Activated T-helper 9 cell treated with anti-CD3 and anti-CD28 coated beads, Interleukin-2, amount 50 U/mL, for 16 hours (primary cell): ENCODE measurements at places on chromosomes 11 and 22.

DNA sequence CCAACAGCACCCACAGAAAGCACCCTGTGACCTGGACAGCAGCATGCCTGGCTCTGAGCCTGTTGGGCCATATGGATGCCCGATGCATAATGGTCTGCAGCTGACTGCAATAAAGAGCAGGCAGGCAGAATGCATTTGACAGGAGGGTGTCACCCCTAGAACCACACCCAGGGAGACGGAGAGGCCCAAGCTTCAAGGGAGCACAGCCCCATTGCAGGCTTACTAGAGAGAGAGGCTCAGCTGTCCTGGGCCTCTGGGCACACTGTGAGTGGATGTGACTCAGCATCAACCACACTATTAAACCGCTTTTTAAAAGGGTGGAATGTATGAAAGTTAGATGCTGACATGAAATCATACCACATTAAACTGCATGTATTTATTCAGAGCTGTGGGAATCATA is 365.3 kb downstream of the CTTN start:
- DNase-seq, result no peak

- DNase-seq, result peak; percentile 63
These were observed 19.3 kb downstream of the SCARF2 start for GRCh38 chr22:20418211-20418788.

DNA sequence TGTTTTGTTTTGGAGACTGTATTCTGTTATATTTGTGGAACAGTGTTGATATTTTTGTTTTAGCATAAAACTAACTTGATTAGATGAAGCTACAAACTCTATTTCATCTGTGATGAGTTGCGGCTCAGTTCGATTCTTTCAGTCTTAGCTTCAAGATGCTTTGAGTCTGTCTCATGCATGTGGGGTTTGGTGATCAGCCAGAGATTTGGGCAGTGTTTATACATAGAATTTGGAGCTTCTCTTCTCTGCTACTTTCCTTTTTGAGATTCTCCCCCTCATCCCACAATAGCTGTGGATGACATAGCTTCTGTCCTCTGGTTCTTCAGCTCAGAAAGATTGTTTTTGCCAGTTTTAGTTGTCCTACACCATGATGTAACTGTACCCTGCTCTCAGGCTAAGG is 90.4 kb downstream of the ARHGAP20 start:
- no peak for DNase-seq

DNA sequence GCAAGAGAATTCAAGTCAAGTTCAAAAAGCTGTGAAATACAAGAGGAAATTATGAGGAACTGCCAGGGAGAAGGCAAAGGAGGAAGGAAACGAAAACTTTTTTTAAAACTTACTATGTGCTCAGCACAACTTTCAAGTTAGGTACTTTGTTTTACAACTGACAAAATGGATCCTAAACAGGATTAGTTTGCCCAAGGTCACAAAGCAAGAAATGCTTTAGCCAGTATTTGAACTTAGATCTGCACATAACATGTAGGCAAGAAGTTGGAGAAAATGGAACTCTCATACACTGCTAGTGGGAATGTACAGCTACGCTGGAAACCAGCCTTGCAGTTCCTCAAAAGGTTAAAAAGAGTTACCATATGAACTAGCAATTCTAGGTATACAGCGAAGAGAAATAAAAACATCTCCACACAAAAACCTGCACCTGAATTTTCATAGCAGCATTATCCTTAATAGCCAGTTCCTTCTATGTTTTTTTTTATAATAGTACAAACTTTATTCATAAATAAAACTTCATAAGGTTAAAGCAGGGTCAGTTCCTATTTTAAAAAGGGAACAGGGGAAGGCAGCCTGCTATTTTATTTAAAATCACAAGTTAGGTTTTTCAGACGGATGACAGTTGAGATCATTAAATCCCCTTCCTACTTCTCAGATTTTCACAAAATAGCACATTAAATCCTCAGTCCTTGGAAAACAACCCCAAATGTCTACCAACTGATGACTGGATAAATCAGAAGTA is 19.2 kb downstream of the DDX6 start:
- DNase-seq, result no peak

GRCh38 chr11:131025020-131025419 is 108.7 kb upstream of the SNX19 start:
- DNase-seq, result no peak
